ENCODE measurements at places on chromosomes 16 and 17. TPM values are rescaled to one million over a fixed set of nuclear protein-coding genes. Genes with fewer than 3 reads are reported as not detected.

The EVI2B gene
- not detected for total RNA-seq

The OTOP3 gene
- not detected for total RNA-seq

The GPRC5B gene
- total RNA-seq: 4.4 TPM

The DNAAF8 gene
- 0.29 TPM for total RNA-seq

The TBC1D3I gene
- not detected for total RNA-seq

The TP53TG3 gene
- total RNA-seq: not detected

The CMTM1 gene
- total RNA-seq: 2.0 TPM

The DLX4 gene
- total RNA-seq: not detected

The NR1D1 gene
- total RNA-seq: 1.7 TPM

The SAMD14 gene
- 2.2 TPM for total RNA-seq

The SOCS3 gene
- 103 TPM for total RNA-seq

The CACNG3 gene
- not detected for total RNA-seq

The KCNJ12 gene
- 0.15 TPM for total RNA-seq

The GCGR gene
- total RNA-seq: not detected

The NPTX1 gene
- total RNA-seq: 230 TPM

The HOXB9 gene
- under 0.01 TPM for total RNA-seq

The PRSS8 gene
- total RNA-seq: not detected

The HP gene
- total RNA-seq: not detected

The PERCC1 gene
- total RNA-seq: not detected

The OR1A1 gene
- total RNA-seq: not detected

The CCL8 gene
- 1.2 TPM for total RNA-seq

The TPSG1 gene
- not detected for total RNA-seq

The PRDM7 gene
- total RNA-seq: not detected

The INPP5K gene
- total RNA-seq: 30.1 TPM

The EFNB3 gene
- total RNA-seq: 0.83 TPM

The SMIM36 gene
- not detected for total RNA-seq

The RARA gene
- 8.6 TPM for total RNA-seq

The CNGB1 gene
- total RNA-seq: not detected

The GRB7 gene
- total RNA-seq: 0.17 TPM

The CD300C gene
- not detected for total RNA-seq

The MED13 gene
- 41.2 TPM for total RNA-seq

The KRTAP2-3 gene
- not detected for total RNA-seq

The ENPP7 gene
- not detected for total RNA-seq

The DPEP3 gene
- total RNA-seq: not detected

The FADS6 gene
- not detected for total RNA-seq

The SLC52A1 gene
- not detected for total RNA-seq

The CRHR1 gene
- total RNA-seq: not detected

The HID1 gene
- 0.29 TPM for total RNA-seq

The CDRT15 gene
- total RNA-seq: not detected

The SPNS1 gene
- 34.8 TPM for total RNA-seq

The MYL11 gene
- not detected for total RNA-seq

The C17orf113 gene
- total RNA-seq: 0.17 TPM

The RAB40C gene
- total RNA-seq: 13.2 TPM

The CREBBP gene
- total RNA-seq: 37.7 TPM

The ATP2A1 gene
- total RNA-seq: 0.44 TPM

Data from smooth muscle cell of trachea (primary cell).